Activated CD4-positive, alpha-beta memory T cell treated with anti-CD3 and anti-CD28 coated beads, Interleukin-2, amount 10 ng/mL, durations not matched to agents 7 days and 5 days (primary cell): ENCODE measurements at places on chromosomes 6 and 20. TPM values are rescaled to one million over a fixed set of nuclear protein-coding genes. Genes with fewer than 3 reads are reported as not detected.

Gene PGC
- total RNA-seq, result not detected

Gene BCAS1
- not detected for total RNA-seq

Gene TP53TG5
- total RNA-seq, result not detected

Gene CNR1
- not detected for total RNA-seq

Gene ID4
- not detected for total RNA-seq

Gene ULBP1
- 2.3 TPM for total RNA-seq

GRCh38 chr6:35086282-35086632 is 54.9 kb downstream of the TCP11 start:
- DNase-seq, result no peak

GRCh38 chr6:52022675-52023074 is 64.7 kb downstream of the PKHD1 start:
- DNase-seq, result no peak

GRCh38 chr20:951384-952169 is 35.4 kb upstream of the ANGPT4 start:
- no peak for DNase-seq

- DNase-seq, result no peak
These were observed 63.3 kb downstream of the SLC16A10 start for GRCh38 chr6:111150577-111150976.

- peak; percentile 88 for DNase-seq
These were observed 746 bp downstream of the NUP153 start for GRCh38 chr6:17705778-17706579.

GRCh38 chr6:134169871-134170486 is 117.6 kb upstream of the SLC2A12 start:
- DNase-seq, result no peak

DNA sequence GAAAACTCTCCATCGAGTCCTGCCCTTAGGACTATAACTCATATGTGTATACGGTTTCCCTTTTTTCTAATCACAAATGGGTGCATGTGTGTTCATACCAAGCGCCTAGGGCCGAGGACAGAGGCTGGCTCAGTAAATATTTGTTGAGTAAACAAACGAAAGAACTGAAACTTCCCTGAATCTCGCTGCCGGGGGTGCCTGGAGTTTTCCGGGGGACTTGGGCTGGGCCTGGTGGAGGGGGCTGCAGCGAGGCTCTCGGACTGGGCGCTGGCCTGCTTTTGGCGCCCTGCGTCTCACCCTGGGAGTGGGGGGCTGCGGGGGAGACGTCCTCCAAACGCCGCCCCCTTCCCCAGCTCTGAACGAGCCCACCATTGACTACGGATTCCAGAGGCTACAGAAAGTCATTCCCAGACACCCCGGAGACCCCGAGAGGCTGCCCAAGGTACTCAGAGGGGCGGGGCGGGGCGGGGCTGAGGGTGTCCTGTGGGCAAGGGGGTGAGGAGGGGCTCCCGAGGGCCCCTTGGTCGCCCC is 49.0 kb downstream of the CPXM1 start:
- no peak for DNase-seq

- DNase-seq, result no peak
These were observed 11.5 kb downstream of the HLA-DPA1 start for GRCh38 chr6:33061987-33062386.
